ENCODE measurements at places on chromosomes 6 and 20.

- ATAC-seq: no peak
Measured at GRCh38 chr6:44699851-44700250, 312.3 kb downstream of the CDC5L start.

- no peak for ATAC-seq
Measured at GRCh38 chr20:46568570-46569129, 18.2 kb upstream of the OCSTAMP start.

- no peak for ATAC-seq
Measured at GRCh38 chr6:142316791-142317368, 15.1 kb downstream of the ADGRG6 start.

DNA sequence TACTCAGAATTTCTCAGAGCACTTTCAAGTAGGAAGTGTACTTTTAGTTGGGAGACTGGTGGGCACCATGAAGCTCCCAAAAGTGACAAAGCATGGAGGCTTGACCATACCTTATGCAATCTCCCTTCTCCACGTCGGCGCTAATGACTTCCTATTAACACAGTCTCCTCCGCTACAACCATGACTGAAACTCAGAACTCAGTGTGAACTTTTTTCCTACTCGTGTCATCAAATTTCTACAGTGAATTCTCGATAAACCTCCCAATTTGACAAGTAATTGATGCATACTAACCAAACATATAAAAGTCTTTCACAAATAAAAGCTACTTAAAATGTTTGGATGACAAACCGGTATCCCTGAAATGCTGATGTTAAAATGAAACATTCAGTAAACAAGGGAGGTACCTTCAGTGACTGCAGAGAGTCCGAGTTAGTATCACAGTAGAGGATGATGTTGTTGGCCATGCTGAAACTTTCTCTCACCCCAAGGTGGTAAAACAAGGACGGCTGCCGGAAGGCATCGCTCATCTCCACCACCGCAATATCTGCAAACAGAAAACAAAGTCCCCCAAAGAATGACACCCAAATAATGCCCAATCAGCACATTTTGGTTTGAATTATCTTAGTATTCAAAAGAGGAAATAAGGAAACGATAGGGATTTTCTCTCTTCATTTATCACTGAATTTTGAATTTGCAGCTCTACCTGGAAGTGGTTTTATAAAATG is 72.1 kb downstream of the MAP3K5 start:
- no peak for ATAC-seq

GRCh38 chr6:33454009-33454946 is at the start of gene ZBTB9:
ZBTB9 (plus strand) TSS chr6:33454576; CDS start chr6:33455101, 525 bp downstream.
- peak; percentile 100 for ATAC-seq

GRCh38 chr20:2296524-2297356 is 939 bp downstream of the TGM3 start:
- no peak for ATAC-seq

DNA sequence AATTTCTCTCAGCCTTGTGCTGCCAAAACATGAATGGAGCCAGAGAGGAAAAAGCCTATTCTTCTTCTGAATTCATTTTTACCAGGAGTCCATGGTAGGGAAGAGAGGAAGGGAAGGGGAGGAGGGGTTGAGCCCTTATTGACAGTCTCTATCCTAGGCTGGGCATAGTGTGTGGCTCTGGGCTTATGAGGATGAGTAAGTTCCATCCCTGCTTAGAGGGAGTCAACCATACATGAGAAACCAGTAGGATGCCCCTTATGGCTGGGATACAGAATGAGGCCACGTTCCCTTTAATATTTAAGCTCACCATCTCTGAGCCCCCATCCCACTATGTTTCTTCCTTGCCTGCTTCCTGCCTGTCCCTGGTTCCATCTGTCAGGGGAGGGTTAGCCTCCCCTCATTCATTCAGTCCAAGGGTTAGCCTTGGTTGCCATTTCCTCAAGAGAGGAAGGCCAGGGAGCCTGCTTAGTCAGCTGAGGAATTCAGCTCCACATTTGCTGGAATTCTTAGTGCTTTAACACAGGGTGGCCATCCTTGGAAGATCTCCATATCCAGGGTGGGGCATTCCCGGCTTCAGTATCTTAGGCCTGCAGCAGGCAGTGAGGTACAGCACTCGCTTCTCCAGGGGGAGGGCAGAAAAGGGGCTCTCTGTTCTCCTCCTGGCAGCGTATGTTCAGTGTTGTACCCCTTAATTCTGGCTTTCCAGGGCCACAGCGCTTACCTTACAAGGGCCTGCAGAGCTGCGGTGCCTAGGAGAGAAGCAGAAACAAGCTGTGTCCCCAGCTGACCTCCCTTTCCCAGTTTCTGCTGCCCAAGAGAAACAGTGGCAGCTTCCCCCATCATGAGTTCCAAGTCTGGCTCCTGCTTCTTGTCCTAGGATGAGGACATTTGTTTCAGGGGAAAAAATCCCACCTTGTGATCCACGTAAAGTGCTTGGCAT is 12.5 kb downstream of the SIRT5 start:
- no peak for ATAC-seq

GRCh38 chr6:167988945-167989841 is 8.3 kb upstream of the KIF25 start:
- ATAC-seq: no peak

DNA sequence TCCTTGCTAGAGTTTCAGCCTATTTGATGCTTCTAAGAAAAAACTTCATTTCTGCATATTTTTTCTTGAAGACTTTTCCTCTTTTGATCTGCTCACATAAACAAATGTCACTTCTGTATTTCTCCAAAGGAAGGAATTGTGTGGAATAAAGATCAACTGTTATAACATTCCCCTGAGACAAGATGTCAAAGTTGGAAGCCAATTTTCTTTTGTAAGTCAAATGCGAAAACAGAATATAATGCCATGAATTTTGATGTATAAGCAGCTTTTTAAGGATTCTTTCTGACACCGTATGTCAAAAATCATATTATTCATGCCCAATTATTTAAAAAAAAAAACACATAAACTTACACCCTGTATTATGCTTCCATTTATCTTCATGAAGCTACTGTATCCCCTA is 70.3 kb upstream of the NHSL1 start:
- no peak for ATAC-seq

- ATAC-seq: no peak
Measured at GRCh38 chr6:38632490-38632889, 7.2 kb downstream of the BTBD9 start.

GRCh38 chr6:130872250-130873095 is 45.3 kb downstream of the SMLR1 start:
- ATAC-seq: no peak

DNA sequence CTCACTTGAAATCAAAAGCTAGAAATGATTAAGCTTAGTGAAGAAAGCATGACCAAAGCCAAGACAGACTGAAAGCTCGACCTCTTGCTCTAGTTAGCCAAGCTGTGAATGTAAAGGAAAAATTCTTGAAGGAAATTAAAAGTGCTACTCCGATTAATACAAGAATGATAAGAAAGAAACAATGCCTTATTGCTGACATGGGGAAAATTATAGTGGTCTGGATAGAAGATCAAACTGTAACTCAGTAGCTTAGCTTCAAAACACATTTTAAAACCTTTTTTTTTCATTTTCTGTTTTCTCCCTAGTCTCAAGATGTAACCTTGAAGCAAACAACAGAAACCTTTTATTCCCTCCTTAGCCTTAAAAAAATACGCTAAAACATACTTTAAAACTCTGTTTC is 11.4 kb upstream of the GJE1 start:
- ATAC-seq: no peak
